ENCODE measurements at places on chromosomes 6 and 20.
A peak's percentile ranks its signal among the peaks of the same experiment; 100 is the strongest.

DNA sequence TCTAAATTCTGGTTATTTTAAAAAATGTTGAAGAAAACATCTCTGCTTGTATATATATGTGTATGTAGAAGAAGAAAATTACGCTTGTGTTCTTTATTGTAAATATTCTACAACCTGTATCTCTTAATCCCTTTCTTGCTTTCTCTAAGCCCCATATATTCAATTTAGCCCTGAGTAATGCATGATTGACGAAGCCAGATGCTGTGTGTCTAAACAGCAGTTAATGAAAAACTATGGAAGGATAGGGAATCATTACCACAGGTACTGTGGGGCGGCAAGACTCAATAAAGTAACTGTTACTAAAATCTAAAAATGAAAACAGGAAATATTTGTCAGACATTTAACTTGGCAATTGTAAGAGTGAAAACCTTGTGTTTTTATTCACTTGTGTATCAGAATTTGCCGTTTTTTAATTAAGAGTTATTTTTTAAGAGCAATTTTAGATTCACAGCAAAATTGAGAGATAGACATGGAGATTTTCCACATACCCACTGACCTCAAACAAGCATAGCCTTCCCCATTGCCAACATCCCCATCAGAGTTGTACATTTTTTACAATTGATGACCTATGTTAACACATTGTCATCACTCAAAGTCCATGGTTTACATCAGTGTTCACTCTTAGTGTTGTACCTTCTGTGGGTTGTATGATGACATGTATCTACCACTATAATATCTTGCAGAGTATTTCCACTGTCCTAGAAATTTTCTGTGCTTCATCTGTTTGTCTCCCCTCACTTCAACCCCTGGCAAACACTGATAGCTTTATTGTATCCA lies 76.7 kb downstream of the BCKDHB start:
- DNase-seq, result no peak

DNA sequence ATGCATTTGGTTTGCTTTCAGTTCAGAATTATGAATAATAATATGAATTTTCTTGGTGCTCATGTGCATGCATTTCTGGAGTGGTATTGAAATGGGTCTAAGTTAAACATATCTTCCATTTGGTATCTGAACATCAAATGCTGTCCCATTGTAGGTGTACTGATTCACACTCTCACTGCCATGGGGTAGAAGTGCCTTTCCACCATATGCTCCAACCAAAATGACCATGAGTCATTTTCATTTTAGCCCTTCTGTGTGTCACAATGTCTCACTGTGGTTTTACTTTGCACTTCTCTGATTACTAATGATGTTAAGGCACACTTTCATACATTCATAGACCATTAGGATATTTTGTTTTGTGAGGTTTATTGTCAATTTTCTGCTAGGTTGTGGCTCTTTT lies 211.9 kb downstream of the HAO1 start:
- no peak for DNase-seq

- DNase-seq, result no peak
These were observed 240.7 kb downstream of the BMP7 start for GRCh38 chr20:57025666-57026224.

DNA sequence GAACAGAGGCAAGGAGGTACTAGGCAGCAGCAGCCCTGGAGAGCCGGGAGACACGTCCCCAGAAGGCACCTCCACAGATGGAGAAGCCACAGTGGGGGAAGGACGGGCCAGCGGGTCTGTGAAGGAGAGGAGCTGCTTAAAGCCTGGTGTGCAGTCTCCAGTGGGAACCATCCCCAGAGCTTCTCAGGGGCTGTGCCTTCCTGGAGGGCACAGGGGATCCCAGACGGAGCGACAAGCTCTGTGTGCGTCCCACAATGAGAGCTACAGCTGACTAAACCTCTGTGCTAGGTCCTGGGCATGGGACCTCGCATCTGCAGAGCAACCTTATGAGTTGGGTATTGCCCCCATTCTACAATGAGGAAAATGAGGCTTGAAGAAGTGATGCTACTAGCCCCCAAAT lies 50.7 kb downstream of the EZR start:
- DNase-seq, result no peak

DNA sequence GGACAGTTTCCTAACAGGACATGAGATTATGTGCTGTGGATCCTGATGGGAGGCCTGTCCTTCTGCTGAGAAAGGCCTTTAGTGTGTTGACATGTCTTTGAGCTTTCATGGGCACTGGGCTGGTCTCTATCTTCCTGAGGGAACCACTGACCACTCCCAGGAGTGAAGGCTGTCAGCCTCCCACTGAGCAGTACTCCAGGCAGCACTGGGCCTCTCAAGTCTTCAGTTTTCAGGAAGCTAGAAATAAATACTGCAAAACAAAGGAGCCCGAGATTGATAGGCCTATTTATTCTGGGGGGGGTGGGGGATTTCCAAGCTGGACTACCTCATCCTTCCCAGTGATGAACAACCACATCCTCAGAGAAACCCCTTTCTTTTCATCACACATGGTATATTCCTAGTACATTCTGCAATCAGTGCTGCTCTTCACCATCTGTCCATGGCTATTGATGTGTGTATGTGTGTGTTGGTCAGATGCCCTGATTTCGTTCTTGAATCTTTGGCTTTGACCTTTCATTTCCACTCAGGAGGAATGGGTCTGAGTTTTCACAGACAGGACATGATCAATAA lies 180.9 kb upstream of the SPTLC3 start:
- no peak for DNase-seq

DNA sequence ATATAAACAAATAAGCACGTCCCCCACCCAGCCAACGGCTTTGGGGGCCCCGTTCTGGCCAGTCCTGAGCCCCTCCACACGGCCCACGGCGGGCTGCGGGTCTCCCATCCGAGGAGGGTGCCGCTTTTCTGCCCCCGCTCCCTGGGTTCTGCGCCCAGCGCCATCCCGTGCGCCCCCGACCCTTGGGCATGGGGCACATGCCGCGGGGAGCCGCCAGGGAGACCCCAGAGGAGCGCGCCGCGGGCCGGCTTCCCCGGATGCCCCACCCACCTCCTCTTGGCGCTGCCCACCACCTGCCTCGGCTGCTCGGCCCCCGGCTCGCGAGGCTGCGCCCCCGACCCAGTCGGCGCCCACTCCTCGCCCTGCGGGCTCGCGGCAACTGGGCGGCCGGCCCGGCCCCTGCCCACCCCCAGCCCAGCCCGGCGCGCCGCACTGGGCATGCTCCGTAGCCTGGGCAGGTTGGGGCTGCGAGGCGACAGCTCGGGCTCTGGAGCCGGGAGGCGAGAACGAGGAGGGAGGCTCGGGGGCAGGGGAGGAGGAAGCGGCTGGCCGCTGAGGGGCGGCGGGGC lies 570 bp upstream of the PLCB4 start:
- DNase-seq, result peak; percentile 88

GRCh38 chr6:163442336-163442735 lies 27.8 kb downstream of the QKI start:
- no peak for DNase-seq

DNA sequence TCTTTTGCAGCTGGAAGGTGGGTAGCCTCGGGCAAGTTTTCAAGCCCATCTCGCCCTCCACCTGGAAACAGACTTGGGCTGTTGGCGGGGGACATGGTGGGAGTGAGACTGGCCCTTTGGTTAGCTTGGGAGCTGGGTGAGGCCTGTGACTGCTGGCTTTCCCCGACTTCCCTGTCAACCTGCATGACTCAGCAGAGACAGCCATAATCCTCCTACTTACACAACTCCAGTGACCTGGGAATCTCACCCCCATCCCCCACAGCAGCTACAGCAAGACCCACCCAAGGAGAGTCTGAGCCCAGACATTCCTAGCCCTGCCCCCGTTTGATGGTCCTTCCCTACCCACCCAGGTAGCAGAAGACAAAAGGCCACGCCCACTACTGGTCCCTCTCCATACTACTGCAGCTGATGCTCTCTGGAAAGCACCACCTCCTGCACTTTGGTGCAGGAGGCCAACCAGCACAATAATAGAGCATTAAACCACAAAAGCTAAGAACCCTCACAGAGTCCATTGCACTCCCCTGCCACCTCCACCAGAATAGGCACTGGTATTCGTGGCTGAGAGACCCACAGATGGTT lies 188.4 kb downstream of the TRDN start:
- DNase-seq, result no peak

GRCh38 chr6:140732155-140732554 lies 1357.7 kb upstream of the CITED2 start:
- DNase-seq, result no peak

DNA sequence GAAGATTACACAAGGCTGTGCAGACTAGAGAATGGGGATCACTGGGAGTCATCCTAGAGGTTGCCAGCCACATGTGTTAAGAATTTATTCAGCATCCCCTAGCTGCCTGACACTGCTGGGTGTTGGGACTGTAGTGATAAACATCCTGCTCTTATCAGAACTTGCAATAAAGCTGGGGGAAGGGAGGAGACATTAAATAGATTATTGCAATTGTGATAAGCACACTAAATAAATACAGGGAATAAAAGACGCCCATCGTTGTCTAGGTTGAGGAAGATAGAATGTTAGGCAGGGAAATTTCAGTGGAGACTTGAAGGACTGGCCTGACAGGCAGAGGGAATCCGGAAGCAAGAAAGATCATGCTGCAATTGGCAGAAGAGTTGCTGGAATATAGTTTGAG lies 33.2 kb upstream of the TRAM2 start:
- no peak for DNase-seq

GRCh38 chr20:50848341-50848808 lies 53.5 kb downstream of the BCAS4 start:
- no peak for DNase-seq

DNA sequence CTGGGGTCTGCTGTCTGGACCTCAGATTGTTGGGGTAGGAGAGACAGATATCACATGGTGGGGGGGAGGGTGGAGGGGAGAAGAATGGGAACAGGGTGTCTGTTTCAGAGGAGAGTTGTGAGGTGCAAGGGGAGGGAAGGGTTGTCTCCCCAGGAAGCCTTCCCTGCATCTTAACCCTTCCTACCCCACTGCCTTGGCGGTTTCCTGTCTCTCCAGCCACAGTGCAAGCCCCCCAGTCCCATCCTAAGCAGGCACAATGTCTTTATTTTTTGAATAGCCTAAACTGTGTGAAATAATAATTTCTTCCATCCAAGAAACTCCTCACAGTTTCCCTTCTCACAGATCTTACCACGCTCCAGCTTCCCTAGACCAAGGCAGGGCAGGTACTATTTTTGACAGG lies 3.5 kb downstream of the FOXP4 start:
- DNase-seq, result no peak

DNA sequence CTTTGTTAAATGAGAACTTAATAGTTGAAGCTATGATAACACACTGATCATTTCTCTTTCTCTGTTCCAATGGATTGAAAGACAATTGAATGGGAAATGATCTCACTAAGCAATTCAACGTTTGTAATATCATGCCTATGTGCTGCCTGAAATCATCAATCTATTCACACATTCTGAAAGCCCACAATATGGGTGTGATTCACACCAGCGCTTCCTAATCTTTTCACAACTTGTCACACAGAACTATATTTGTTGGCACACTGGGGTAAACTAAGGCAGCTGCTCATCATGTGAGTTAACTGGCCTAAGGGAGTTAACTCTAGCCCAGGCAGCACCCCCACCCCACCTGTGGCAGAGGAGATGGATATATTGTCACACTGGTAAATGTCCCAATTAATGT lies 37.1 kb upstream of the UTRN start:
- no peak for DNase-seq

DNA sequence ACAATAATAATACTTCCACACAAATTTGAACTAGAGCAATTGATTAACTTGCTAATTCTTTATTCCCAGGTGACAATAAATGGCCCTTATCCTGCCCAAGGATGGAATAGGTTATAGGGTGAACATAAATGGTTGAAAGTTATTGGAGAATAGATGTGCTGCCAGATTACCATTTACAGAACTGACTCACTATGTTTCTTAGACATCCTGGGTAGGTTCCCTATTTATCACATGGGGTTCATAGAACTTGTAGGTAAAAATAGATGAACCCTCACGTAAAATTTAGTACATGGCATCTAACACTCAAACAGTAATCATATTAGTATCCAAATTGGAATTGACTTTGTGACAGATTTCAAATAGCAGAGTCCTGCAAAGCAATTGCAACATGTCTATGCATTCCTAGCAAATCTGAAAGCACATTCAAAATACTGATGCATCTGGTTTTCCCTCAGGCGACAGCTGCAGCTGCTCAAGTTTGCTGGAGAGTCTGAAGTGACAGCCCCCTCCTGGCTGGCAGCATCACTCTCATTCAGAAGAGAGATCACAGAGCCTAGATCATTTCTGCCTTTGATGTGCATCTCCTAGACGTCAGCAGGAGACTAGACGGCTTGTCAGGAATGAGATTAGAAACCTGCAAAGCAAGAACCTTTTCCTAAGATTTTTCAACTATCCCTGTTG lies 80.2 kb upstream of the RNF217 start:
- peak; percentile 50 for DNase-seq

DNA sequence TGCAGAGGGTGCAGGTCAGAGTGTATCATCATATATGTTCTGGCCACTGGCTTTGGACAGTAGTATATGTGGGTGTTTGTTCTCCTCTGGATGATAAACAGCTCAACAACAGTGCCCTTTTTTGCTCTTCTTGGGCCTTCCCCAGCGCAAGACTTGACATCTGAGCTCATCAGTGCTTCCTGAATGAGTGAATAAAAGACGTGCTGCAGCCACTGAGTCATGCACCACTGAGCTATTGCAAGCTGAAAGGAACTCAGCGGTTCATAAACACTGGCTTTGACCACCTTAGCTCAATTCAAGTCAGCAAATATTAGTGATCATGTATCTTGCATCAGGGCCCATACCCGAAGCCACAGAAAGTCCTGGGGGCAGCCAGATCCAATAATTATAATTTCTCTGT lies 105.3 kb upstream of the KCNG1 start:
- no peak for DNase-seq

GRCh38 chr20:45918182-45918737 lies 6.3 kb upstream of the PLTP start:
- no peak for DNase-seq

DNA sequence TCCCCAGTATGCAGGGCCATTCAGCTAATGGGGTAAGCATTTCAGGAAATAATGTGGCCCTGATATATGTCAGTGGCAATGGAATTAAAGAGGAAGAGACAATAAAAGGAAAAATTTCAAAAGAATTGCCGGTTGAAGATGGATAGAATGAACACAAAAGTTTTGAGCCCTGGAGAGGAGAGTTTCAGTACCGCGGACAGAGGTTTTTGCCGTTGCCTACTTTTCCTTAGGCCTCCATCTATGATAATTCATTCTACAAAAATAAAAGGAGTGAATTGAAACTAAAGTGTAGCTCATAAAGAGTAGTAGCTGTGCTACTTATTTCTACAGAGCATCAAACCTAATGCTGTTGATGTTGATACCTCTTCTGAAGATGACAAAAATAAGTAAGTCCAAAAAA lies 140.7 kb downstream of the RNASET2 start:
- no peak for DNase-seq

DNA sequence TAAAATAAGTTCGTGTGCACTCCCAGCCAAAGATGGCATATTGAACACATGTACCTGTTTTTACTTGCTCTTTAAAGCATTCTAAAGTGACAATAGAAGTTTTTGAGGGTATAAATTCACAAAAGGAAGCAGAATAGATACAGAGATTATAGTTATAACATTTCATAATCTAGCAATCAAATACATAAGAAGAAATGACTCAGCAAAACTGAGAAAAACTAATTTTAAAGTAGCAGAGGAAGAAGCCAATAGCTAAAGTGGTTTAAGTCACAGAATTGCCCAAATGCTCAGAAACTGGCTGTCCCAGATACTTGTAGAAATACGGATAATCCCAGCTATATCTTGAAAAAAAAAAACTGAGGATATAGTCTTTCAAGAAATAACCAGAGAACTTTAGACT lies 49.2 kb upstream of the TBC1D32 start:
- DNase-seq, result no peak

All from ecto neural progenitor cell (in vitro differentiated cells).